ENCODE measurements at places on chromosomes 16 and 17.

DNA sequence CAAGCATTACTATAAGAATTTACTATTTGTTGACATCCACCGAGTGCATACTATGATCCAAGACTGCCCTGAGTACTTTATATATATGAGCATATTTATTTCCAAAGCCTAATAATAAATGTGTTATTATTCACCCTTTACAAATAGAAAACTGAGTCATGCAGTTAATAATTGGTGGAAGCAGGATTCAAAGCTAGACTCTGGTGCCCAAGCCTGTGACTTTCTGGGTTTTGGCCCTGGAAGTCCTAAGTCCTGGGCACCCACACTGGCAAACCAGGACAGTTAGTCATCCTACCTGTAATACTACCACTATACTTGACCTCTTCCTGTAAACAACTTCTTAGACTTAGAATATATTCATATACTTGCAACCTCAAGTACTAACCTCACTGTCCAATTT lies 257.4 kb upstream of the IRX5 start:
- no peak for DNase-seq

DNA sequence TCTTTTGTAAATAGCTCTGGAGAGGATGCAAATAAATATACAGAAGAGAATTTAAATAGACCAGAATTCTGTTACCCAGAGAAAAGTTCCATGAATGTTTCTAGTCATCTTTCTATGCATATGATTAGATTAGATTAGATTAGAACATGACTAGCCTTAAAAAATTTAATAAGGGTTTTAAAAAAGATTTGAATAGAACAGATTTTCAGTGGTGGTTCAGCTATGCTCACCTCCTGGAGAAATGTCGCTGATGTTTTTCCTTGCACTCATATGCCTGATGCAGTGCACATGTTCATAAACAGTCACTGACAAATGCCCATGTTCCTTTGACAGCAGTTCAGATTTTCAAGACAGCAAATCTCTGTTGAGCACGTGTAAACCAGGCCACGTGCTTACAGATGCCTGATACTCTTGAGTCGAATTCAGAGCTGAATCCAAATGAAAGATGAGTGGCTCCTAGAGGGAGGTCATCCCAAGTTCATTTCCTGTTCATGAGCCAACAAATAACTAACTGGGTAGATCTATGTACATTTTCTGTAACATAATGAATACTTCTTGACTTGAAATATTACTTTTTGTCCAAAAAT lies 19.9 kb upstream of the RAB11FIP4 start:
- DNase-seq: no peak

DNA sequence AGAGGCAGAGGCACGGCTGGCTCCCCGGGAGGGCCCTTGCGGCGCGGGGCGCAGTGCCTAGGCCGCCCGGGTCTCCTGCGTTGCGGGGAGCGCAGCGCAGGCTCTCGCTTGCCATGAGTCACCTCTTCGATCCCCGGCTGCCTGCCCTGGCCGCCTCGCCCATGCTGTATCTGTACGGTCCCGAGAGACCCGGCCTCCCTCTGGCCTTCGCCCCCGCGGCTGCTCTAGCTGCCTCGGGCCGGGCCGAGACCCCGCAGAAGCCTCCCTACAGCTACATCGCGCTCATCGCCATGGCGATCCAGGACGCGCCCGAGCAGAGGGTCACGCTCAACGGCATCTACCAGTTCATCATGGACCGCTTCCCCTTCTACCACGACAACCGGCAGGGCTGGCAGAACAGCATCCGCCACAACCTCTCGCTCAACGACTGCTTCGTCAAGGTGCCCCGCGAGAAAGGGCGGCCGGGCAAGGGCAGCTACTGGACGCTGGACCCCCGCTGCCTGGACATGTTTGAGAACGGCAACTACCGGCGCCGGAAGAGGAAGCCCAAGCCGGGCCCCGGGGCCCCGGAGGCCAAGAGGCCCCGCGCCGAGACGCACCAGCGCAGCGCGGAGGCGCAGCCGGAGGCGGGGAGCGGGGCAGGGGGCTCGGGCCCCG lies 390 bp downstream of the FOXL1 start:
- DNase-seq: no peak

- DNase-seq: no peak
These were observed 23.8 kb downstream of the SLC12A3 start for GRCh38 chr16:56888806-56889205.

DNA sequence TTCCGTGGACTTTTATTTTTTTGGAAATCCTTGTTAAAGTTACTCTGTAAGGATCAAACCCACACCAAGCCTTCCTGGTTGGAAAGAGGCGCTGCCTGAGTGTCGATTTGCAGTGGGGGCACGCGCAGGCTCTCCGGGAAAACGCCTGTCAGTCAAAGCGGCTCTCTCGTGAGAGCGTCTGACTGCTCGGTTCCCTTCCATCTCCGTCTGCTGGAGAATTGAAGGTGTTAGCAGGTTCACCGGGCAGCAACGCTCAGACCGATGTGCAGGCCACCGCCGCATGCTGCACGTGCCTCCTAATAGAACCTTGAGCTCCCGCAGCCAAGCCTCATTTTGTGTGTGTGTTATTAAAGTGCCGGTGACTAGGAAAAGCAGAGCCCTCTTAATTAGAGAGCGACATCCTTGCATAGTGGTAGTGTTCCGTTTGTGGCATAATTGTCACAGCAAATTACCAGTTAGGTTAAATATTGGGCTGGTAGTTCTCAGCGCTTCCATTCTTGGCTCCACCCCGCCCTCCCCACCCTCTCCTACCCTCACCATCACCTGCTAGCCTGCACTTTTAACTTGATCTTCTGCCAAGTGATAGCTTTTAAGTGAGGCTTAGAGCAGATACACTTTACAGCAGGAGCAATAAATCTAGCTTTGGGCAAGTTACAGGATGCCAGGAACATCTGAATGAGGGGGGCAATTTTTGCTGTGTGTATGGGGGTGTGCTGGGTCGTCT lies 75.5 kb downstream of the RPA1 start:
- no peak for DNase-seq

GRCh38 chr16:88351491-88352101 lies 31.2 kb upstream of the ZNF469 start:
- no peak for DNase-seq

DNA sequence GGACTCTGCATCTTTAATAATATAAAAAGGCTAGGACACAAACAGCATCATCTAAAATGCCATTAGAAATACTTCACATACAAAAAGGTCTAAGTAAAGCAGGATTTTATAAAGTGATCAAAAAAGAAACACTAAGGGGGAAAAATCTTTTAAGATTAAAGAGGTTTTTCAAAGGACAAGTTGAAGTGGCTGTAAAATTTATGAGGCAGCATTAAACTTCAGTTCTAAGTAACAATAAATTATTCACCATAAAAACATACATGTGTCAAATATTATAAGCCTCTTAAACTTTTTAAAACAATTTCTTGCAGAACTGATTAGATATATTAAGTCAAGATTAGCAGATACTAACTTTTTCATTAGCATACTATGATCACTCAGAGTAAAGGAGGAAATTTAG lies 20.8 kb downstream of the CEP112 start:
- DNase-seq: no peak

GRCh38 chr16:4290236-4290830 lies 17.5 kb upstream of the TFAP4 start:
- DNase-seq: no peak

GRCh38 chr16:89054714-89055113 lies 38.9 kb upstream of the ACSF3 start:
- no peak for DNase-seq

- no peak for DNase-seq
These were observed 258.0 kb downstream of the PMP22 start for GRCh38 chr17:15007147-15007553.

GRCh38 chr16:82651921-82652601 lies 25.3 kb downstream of the CDH13 start:
- DNase-seq: no peak

DNA sequence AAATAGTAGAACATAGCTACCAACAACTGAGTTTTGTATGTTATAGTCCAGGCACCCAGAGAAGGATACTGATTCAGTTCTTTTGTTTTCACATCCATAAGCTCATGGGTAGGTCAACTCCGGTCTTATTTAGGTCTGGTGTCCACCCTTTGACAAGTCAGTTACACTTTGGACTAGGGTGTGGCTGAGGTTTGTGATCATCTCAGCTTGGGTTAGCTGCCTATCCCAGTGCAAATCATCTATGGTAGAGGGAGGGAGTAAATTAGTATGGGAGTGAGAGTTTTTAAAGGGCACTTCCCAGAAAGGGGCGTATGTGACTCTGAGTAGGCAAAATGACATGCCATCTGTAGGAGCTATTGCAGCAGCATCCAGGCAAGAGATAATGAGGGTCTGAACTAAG lies 66.1 kb downstream of the TANC2 start:
- DNase-seq: no peak

GRCh38 chr17:28327031-28327607 lies 8.1 kb downstream of the TMEM97 start:
- DNase-seq: no peak

GRCh38 chr16:65213866-65214595 lies 92.2 kb upstream of the CDH11 start:
- DNase-seq: no peak

GRCh38 chr17:50634915-50635731 lies 442 bp downstream of the ABCC3 start:
- no peak for DNase-seq

- no peak for DNase-seq
These were observed 660 bp downstream of the RHBDF1 start for GRCh38 chr16:71540-72401.

GRCh38 chr17:61816538-61816937 lies 46.8 kb downstream of the BRIP1 start:
- no peak for DNase-seq

DNA sequence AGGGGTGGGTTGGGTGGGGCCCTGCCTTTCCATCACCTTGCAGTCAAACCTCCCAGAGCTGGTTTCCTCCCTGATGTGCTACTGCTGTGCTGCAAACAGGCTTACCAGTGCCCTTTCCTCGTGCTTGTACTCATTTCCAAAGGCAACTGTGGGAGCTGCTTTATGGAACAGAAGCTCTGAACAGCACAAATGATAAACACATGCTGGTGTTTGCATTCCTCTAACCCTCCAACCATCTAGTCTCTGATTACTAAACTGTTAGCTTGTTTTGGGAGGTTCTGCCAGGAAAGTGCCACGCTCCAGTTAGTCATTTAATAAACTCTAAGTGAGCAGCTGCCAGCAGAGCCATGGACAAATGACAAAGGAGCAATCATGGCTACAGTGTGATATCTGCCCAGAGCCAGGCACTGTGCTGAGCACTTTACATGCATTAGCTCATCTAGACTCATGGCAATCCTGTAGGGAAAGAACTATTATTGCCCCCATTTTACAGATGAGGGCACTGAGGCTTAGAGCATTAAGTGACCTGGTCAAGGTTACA lies 110.4 kb downstream of the VAT1L start:
- DNase-seq: no peak

DNA sequence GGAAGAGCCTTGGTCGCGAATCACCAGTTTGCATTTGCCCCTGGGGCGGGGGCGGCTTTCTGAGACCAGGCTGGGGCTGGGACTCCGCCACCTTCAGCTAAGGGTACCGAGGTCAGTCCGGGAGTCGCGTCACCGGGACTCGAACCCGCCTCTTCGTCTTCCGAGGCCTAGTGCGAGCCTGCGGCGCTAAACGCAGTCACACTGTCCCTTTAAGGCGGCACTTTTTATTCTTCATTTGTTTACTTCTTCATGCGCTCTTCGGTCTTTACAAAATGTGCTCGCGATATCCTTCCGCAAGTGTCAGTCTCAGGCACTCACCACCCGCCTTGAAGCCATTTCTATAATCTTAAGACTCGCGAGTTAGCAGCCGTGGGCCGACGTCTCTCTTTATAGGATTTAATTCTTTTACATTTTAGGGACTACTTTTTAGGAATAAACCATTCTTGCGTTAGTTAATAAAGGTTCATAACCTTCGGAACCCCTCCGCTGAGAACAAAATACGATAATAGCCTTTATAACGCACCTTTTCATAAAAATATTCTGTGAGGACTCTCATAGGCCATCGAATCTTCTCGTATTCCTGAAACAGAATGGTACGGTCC lies 593 bp upstream of the HEXIM1 start:
- peak; percentile 65 for DNase-seq

DNA sequence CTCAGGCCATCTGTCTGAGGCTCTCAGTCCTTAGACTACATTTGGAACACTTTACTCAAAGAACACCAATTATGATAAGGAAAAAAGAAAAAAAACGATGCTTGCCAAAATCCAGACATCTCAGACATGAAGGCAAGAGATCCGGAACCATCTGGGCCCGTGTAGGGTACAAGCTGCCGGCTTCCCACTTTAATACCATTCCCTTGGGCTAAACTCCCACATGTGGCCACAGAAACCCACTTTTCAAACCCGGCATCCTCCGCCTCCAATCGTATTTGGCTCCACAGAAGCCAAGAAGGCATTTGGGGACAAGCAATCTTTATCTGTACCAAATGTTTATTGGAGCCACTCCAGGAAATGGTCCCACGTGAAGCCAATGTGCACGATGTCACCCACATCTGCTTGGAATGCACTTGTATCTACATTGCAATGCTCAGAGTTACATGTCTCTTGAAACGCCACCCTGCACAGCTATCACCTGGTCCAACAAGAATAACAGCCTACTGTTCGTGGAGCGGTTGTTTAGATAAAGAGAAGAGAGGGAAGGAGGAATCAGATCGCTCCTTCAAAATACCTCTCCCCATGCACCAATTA lies 33.5 kb downstream of the XYLT1 start:
- DNase-seq: no peak

DNA sequence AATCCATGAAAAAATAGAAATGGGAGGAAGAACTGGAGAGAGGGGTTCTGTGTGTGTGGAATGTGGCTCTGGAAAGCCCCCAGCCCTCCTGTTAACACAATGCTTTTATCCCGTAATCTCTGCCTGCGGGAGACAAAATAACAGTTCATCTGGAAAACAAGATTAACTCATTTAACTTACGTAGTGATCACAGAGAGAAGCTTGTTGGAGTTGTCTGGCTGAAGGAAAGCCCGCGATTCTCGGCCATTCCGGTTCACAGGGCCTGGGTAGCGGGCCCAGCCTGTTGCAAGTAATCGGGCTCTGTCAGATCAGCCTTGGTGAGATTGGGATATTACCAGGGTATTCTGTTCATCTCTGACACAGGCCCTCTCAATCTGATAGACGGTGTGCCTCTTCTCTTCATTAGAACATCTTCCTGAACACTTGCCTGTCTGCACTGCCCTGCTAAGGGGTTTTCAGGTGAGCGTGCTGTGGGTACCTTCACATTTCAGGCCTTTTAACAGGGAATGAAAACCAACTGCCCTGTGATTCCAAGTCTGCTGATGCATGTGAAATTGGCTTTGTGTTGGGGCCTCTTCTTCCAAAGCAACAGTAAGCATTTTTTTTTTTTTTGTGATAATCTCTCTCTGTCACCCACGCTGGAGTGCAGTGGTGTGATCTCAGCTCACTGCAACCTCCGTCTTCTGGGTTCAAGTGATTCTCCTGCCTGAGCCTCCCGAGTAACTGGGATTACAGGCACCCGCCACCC lies 609.9 kb downstream of the WWOX start:
- no peak for DNase-seq

DNA sequence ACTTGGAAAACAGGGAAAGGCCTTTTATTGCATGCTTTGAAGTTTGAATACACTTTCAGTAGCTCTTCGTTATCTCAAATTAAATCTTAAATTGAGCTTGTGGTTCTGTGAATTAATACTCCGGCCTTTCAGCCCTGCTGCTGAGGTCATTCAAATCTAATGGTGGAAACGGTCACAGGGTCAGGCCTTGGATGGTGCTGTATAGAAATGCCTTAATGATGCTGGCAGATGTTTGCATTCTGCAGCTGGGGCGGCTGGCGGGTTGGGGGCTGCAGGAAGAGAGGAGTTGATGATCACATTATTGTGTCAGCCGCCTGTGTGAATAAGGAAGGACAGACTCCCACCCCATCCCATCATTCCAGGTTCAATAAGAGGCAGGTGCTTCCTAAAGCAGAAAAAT lies 723.6 kb downstream of the WWOX start:
- no peak for DNase-seq

- DNase-seq: no peak
These were observed 13.4 kb upstream of the CD300A start for GRCh38 chr17:74452841-74453661.
